GM12892 (cell line): ENCODE measurements at places on chromosomes 13 and 19.

DNA sequence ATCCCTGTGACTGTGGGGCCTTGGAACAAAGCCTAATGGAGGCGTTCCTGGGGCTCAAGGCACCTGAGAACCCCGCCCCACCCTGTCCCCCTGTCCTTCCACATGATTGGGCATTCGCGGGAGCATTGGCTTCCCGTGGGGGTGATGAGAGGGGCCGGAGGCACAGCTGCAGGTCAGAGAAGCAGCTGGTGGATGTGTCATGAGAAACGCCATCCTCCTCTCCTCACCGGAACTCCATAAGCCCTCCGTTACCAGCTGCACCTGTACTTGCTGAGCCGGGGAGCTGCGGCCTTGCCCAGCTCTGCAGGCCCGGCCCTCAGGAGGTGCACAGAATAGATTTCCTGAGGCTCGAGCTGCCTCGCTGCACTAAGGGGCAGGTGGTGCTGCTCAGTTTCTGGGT lies 42.0 kb downstream of the CAPN12 start:
- no peak for DNase-seq

DNA sequence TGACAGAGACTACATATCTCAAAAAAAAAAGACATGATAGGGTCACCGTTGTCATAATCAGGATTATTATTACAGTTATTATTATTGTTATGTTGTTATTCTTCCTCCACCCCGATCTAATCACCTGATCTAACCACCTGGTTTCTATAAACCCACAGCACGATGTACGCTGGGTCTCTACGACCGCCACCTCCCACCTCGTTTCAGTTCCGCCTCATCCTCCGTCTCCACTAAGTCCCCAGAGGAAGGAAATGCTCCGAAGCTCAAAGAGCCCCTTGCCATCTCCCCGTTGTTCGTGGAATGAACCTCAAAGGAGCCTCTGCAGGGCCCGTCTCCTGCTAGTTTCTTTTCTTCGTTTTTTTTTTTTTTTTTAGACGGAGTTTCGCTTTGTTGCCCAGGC lies 15.9 kb upstream of the MEIS3 start:
- no peak for DNase-seq

DNA sequence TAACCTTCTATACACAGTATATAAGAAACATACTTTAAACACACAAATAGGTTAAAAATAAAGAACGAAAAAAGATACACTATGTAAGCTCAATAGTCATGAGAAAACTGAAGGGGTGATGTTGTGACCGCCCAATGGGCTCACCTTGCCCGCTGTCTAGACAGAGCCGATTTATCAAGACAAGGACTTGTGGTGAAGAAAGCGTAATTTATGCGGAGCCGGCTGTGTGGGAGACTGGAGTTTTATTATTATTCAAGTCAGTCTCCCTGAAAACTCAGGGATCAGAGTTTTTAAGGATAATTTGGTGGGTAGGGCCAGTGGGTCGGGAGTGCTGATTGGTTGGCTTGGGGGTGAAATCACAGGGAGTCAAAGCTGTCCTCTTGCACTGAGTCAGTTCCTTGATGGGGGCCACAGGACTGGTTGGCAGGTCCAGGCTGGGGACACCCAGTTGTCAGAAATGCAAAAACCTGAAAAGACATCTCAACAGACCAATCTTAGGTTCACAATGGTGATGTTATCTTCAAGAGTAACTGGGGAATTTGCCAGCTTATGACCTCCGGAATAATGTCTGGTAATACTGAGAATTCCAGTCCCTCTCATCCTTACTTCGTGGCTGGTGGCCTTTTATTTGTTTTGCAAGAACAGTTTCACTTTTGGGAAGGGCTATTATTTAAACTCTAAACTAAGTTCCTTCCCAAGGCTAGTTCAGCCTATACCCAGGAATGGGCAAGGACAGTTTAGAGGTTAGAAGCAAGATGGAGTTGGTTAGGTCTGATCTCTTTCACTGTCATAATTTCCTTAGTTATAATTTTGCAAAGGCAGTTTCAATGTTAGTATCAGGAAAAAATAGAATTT lies 96.6 kb downstream of the UBL3 start:
- DNase-seq = no peak

DNA sequence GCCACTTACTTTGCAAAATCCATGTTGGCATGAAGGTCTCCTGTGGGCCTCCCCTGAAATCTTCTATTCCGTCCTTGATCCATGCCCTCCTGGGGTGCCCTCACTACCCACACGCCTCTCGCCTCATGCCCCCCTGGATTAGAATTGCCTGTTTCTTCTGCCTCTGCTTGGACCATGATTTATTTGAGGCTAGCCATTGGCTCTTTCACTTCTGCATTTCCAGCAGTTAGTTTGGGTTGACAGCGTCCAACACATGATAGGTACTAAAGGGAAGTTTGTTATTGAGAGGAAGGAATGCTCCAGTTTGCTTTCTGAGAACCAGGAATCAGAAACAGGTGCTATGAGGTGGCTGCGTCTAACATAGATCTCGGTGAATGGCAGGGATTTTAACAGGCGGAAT lies 30.5 kb upstream of the TPTE2 start:
- no peak for DNase-seq

GRCh38 chr19:11633223-11633622 lies 35.9 kb downstream of the ZNF627 start:
- DNase-seq = no peak

GRCh38 chr13:97849305-97849704 lies 104.2 kb upstream of the IPO5 start:
- DNase-seq = no peak

DNA sequence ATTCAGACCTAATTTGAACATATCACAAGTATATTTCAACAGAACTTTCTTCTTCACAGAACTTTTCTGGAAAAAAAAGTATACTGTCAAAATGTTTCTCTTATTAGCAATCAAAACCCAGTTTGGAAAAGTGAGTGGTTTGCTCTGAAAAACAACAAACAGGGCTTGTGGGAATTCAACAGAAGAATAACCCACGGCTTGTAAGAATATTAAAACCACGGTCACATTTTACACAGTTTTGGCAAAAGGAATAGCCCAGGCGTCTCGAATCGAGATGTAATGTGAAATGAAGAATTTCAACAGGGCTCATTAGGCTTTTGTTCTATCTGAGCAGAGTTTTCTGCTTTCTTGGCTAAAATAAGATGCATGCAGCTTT lies 70.7 kb downstream of the COL4A2 start:
- DNase-seq = no peak

DNA sequence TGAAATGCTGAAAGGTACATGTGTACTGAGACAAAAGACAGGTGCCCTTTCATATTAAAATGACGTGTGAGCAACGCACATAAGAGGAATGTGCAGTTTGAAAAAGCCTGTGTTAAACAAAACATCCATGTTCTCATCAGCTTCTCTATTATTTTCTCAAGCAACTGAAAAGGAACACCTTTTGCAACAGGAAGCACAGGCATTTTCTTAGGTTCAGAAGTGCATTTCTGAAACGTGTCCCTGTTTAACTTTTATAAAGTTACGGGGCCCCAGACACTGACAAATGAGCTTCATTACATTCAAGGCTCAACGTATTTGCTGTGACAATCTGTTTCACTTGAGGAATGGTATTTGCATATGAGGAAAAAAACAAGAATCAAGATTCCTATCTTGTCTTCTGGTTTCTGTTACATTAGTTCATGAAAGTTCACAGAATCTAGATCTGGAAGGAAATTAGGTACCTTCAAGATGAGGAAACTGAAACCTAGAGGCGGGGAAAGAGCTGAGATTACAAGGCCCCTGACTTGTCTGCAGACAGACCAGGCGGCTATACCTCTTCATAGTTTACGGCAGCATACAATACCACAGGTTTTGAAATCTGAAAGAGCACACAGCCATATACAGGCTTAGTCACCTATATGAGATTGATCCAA lies 431.7 kb downstream of the KLF12 start:
- DNase-seq = no peak

- DNase-seq = no peak
These were observed 1.0 kb downstream of the FSTL3 start for GRCh38 chr19:677201-677600.

DNA sequence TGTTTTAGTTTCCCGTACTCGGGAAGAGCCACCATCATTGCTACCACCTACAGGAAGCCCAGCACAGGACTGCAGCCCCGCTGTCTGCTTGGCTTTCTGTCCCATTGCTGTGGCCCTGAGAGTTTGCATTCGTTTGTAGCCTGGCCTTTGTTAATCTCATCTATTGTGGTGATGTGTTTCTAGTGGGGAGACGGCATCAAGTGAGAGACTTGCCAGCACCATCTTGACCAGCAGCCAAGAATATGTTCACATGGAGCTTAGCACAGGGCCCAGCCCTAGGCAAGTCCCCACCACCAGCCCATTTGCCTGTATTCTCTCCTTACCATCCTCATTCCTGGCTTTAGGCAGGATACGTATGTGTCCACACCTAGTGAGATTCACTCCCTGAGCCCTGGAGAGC lies 17.3 kb upstream of the OVOL3 start:
- DNase-seq = no peak

- no peak for DNase-seq
These were observed 2.5 kb upstream of the PLEKHF1 start for GRCh38 chr19:29662604-29663404.

GRCh38 chr19:16266586-16266942 lies 58.1 kb upstream of the KLF2 start:
- no peak for DNase-seq

- DNase-seq = no peak
These were observed 28.5 kb downstream of the GARRE1 start for GRCh38 chr19:34282611-34283519.

DNA sequence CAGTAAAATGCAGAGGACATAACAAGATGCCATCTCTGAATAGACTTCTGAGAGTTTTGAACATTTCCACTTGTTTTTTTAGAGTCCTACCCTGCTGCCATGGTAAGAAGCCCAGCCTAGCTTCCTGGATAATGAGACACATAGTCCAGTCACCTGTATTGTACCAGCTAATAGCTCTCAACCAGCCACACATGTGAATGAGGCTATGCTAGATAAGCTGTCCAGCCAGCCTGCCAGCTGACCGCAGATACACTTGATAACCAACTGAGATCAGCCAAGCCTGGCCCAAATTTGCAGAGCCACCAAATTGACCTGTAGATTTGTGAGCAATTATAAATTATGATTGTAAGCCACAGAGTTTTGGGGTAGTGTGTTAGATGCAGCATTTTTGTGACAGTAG lies 10.7 kb downstream of the RFXAP start:
- no peak for DNase-seq

DNA sequence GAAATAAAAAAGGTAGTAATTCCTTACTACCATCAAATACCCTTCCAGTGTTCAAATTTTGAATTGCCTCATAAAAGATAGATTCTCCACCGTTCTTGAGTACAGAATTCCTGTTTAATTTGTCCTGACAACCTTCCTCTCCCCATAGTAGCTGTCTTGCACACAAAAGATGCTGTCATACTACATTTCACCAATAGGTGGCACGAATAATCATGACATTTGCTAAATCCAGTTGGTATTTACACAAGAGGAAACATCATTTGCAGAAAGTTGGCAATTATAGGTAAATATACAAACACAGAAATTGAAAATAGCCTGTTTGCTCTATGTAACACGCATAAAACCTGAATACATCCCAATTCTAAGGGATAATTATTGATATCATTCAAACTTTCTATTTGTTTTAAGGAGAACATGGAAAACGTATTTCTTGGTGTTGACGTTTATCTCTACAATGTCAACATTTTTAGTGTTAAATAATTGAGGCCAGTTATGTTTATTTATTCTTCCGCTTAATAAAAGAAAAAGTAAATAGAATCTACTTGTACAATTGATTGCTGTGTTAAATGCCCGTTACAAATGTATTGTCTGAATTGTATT lies 58.3 kb upstream of the CLDN10 start:
- peak; percentile 29 for DNase-seq

DNA sequence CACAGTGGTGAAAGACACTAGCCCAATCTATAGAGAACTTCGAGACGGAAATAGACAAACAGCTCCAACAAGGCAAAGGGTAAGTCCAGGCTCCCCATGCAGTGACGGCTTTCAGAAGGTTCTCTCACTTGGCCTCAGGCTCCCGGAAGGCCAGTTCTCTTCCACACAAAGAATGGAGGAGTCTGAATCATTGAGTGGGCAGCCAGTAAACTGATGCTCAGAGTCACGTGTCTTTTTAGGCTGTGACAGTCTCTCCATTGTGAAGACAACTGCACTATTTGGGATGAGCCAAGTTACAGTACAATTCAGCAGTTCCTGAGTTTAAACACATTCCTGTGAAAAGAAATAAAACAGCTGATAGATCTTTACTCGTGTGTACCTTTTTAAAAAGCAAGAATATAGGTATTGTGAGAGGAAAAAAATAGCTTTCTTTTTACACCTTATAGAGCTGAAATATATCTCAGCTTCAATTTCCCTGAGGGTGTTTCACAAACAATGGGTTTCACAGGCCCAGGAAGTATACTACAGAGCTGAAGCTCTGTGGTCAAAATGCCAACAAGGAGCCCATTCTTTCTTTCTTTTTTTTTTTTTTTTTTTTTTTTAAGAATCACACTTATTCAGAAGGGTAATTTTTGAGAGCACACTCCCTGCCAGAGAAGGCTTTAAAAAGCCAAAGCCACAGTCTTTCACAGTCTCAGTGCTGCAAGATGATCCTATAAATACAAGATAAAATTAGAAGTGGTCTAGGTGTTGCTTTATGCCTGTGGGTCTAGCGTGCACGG lies 135.1 kb downstream of the FREM2 start:
- DNase-seq = no peak

- no peak for DNase-seq
These were observed 129.0 kb upstream of the SPRY2 start for GRCh38 chr13:80469853-80470381.

DNA sequence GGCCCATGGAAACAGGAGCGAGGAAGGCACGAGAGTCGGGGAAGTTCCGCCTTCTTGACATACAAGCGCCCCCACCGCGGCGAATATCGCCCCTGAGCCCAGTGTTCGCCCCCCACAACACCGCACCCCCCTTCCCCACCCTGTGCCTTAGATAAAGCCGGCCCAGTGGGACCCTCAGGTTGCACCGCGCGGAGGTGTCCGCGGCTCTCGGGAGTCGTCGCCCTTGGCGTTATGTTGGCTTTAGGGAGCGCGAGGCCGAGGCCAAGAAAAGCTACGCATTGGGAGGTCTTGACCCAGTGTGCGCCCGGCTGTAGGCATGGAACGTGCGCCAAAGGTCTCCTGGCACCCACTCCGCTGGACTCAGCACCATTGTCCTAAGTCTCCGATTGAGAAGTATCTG lies 603 bp upstream of the ZNF132 start:
- DNase-seq = no peak

DNA sequence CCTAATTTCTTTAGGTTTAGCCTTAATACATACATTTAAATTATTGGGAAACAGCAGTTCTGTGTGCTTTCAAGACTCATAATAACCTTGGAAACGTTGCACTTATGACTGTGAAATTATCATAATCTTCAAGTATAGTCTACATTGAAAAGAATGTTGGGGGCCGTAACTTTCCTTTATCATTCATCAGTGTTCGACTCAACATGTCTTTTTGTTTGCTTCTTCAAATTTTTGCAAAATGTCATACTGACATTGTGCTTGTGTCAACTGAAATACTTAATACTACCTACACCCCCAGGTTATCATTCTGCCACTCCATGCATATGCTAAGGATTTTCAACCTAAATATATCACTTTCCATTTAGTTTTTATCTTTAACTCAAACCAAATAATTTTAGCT lies 1562.9 kb downstream of the OLFM4 start:
- DNase-seq = no peak

- no peak for DNase-seq
These were observed 59.3 kb downstream of the OXGR1 start for GRCh38 chr13:96934889-96935489.

- no peak for DNase-seq
These were observed 7.5 kb upstream of the ILF3 start for GRCh38 chr19:10646456-10647159.
